ENCODE measurements at places on chromosomes 3 and 15.
A peak's percentile ranks its signal among the peaks of the same experiment; 100 is the strongest.

DNA sequence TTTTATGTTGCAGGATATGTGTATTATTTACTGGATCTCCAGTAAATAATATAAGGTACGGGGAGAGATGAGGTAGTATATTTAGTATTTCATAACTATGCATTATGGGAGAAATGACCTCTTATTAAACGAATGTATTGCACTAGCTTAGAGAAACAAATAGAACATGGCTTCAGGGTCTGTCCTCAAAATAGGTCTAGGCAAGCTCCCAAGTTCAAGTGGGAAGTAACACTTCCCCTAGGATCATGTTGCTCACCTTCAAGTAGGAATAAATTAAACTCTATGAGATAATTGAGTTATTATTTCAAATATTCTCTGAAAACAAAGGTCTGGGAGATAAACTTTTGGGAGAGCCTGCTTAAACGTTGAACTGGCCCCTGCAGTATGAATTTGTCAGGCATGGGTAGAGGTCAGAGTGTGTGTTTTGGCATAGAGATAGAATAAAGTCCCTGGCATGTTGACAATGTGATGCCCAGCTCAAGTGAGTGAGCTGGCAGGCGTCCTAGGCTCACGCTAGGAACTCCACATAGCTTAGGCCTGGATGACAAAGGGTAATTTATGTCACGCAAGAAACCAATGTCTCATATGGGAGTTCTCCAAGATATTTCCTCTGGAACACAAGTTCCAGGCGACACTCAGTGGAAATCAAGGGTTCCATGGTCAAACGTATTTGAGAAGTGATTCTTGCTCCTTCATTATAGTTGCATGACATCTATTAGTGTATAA is 236.8 kb downstream of the CACNA2D3 start:
- DNase-seq: no peak

DNA sequence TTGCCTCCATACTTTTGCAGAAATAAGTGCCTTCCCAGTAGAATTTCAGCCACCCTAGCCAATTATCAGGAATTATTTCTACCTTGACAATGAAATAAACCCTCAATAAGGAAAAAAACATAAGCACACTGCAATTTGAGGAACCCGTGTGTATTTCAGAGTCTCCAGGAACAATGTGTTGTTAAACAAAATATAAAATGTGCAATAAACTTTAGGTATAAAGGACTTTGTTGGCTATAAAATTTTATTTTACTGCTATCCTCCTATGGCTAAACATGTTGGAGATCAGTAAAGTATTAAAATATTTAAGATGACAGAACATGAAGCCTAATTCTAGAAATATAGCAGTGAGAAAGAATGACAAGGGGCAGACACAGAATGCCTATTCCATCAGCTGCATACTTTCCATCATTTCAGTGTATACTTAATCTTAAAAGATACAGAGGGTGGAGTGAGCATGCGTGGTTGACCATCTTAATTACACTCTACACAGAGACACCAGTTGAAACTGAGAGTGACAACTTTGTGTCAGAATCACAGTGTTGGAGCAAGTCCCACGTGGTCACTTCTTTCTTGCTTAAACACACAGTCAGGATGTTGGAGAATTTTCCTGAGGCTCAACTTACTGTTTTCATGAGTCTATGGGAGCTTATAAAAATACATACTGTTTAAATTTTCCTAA is 79.0 kb upstream of the SUCLG2 start:
- no peak for DNase-seq

DNA sequence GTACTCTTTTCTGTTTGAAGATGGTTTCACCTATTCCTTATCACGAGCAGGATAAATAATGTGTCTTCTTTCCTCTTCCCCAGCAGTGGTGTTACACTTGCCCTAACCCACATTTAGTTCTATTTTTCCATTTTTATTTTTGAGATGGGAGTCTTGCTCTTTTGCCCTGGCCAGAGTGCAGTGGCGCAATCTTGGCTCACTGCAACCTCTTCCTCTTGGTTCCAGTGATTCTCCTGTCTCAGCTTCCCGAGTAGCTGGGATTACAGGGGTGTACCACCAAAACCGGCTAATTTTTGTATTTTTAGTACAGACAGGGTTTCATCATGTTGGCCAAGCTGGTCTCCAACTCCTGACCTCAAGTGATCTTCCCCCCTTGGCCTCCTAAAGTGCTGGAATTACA is 372.4 kb downstream of the FOXP1 start:
- DNase-seq: no peak

DNA sequence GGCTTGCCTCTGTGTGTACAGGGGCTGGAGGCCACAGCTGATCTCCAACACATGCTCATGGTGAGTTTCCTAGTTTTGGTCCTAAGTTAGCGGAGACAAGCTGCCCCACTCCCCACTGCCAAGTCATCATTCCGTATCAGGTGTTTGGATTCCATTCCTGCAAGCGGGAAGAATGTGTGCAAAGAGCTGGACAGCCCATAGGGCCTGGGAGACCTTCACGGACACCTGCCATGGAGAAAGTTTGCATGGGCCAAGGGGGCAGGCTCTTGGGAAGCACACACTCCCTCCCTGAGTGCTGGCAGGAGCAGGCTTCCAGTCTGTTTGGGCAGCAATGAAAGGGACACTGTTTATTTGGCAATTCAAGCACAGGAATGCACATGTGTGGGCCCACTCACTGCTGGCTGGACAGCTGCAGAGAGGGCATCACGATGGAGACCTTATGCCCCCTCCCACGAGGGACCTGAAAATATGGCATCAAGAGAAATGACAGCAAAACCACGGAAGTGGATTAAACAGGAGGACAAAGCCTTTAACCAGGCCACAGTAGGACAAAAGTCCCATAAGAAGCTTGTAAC is 149.7 kb downstream of the KLF13 start:
- DNase-seq: no peak

- no peak for DNase-seq
Observed at GRCh38 chr15:49026700-49027099, 19.5 kb downstream of the SECISBP2L start.

DNA sequence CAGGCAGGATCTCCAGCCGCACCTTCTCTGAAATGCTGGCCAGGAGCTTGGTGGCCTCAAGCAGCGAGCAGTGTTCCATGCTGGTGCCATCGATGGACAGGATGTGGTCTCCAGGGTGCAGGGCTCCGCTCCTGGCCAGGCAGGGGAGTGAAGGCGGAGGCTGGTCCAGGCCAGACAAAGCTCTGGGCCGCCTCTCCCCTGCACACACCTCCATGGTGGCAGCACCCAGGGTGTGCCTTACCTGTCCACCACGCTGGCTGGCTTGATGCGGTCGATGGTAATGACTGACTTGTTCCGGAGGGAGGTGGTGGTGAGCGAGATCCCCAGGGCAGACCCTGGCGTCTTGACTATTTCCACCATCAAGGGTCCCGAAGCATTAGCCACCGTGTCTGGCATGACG is 20.0 kb downstream of the GRIP2 start:
- no peak for DNase-seq

DNA sequence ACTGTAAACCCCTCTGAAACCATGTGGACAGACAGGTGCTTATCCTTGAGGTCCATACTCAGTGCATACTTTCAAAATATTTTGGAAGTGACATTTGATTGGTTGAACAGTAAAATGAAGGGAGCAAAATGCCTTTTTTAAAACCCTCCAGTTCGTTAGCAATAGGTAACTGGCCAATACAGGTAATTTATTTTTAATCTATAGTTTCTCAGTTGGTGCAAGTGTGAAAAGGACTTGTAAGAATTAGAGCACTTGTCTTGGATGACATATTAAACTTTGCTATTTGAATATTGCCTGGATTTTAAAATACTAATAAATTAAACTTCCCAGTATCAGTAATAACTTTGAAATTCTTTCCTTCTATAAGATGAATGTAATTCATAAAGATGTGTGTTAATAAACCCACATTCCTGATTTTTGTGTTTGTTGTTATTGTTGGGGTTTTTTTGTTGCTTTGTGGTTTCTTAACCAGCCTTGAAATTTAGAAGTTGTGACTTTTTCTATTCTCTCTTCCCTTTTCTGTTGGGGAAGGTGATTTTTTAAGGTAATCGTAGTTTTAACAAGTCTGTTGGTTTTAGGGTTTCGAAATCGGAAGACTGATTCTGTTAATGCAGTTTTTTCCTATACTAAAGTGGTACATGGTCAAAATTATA is 90.0 kb downstream of the STT3B start:
- DNase-seq: no peak

GRCh38 chr3:48285675-48286074 is 44.8 kb downstream of the ZNF589 start:
- DNase-seq: no peak

GRCh38 chr3:34703053-34703452 is 904.6 kb downstream of the PDCD6IP start:
- DNase-seq: no peak

DNA sequence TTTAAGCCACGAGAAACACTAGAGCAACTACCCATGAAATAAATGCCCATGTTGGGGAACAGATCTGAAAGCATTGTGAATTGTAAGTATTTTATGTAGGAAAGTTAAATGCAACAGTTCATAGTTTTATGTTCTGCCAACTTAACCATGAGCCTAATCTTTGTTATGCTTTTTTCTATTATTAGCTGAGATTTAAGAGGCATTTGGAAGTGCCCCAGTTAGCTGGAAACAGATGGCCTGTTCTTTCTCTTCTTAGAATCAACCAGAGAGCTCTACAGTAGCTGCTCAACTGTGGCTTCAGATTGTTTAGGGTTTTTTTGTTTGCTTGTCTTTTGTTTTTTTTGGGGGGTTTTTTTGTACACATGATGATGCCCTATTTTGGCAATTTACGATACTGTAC is 284.4 kb downstream of the KCNH8 start:
- no peak for DNase-seq

- no peak for DNase-seq
Observed at GRCh38 chr15:22962611-22963010, 17.6 kb downstream of the CYFIP1 start.

- DNase-seq: peak; percentile 92
Observed at GRCh38 chr3:196793246-196793645, 53.6 kb downstream of the PAK2 start.

DNA sequence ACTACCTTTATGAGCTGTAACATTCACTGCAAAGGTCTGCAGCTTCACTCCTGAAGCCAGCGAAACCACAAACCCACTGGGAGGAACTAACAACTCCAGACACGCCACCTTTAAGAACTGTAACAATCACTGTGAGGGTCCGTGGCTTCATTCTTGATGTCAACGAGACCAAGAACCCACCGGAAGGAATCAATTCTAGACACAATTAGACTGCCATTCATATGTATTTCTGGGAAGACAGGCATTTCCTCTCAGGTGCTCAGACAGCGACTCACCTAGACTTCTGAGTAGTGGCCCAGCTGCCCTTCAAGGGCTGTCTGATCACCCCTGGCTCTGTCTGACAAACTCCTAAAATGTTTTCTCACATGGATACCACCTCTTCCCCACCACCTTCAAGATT is 506.8 kb downstream of the PDCD6IP start:
- no peak for DNase-seq

DNA sequence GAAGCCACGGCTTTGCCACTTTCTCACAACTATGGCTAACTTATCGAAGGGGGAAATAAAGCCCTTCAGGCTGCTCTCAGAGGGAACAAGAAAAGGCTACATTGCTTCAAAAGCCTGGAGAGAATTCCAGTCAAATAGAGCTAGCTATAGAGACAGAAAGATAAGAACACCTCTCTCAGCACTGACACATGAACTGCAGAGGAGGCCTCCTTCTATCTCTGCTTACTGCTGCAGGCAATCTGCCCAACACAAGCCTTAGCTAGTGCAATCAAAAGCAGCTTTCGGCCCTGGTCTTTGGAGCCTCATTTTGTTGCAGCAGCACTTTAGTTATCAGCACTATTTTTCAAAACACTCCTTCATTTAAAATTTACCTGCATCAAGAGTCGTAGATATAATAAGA is 118.4 kb upstream of the ROBO1 start:
- peak; percentile 10 for DNase-seq

- no peak for DNase-seq
Observed at GRCh38 chr3:142962175-142962519, 1.3 kb downstream of the PAQR9 start.

DNA sequence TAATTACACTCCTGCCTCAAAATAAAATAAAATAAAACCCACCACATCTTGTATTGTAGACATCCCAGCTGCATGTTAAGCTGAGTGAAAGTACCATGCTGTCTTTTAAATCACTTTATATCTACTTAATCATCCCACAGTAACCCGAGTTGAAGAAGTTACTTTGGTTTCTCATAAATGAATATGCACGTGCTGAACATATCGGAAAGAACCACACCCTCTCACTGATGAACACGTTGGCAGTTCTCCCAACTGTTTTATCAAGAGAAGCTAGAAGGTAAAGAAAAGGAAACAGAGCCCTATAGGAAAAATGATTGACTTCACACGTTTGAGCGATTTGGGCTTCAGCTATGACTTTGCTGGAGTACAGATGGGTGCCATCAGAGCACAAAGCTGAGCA is 15.9 kb upstream of the TM4SF19 start:
- no peak for DNase-seq

GRCh38 chr3:159077860-159078259 is 276.0 kb downstream of the MFSD1 start:
- DNase-seq: peak; percentile 95

DNA sequence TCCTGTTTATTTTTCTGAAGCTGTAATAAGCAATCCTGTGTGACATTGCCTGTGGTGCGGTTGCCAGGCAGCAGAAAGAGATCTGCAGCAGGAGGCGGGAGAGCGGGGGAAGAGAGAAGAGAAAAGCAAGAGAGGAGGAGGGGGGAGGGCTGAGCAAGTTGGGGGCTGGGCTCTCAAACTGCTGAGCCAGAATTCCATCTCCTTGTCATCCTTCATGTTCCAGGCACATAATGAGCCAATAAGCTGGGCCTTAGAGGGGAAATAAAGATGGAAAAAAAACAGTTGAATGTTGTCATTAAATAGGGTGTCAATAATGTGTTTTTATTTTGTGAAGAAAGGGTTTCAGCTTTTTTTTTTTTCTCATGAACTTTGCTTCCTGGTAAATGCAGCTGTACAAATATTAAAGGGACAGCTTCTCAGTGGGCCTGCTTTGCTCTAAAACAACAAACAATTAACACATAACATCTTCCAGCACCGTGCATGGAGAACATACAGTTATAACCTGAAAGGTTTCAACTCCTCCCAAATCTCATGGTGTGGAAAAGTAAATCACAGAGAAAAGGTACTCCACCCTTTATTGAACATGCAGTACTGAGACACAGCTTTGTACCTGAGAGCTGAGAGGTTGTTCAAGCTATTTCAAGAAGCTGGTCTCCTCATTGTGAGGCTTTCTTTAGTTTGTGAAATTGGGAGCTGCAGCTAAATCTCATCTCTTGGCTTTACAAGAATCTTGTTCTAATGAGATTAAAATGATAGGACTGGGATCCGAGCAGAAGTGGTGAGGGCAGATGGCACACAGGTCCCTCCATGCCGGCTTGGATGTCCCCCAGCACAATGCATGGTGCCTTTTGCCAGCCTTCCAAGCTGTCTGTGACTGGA is 451.1 kb upstream of the KCNMB2 start:
- DNase-seq: peak; percentile 85

- no peak for DNase-seq
Observed at GRCh38 chr3:115706311-115706829, 83.1 kb downstream of the GAP43 start.

GRCh38 chr3:194773216-194773615 is 87.5 kb downstream of the FAM43A start:
- no peak for DNase-seq
